Activated CD4-positive, alpha-beta T cell treated with anti-CD3 and anti-CD28 coated beads for 36 hours (primary cell): ENCODE measurements at places on chromosomes 3 and 15. TPM values are rescaled to one million over a fixed set of nuclear protein-coding genes. Genes with fewer than 3 reads are reported as not detected.
A peak's percentile ranks its signal among the peaks of the same experiment; 100 is the strongest.

DNA sequence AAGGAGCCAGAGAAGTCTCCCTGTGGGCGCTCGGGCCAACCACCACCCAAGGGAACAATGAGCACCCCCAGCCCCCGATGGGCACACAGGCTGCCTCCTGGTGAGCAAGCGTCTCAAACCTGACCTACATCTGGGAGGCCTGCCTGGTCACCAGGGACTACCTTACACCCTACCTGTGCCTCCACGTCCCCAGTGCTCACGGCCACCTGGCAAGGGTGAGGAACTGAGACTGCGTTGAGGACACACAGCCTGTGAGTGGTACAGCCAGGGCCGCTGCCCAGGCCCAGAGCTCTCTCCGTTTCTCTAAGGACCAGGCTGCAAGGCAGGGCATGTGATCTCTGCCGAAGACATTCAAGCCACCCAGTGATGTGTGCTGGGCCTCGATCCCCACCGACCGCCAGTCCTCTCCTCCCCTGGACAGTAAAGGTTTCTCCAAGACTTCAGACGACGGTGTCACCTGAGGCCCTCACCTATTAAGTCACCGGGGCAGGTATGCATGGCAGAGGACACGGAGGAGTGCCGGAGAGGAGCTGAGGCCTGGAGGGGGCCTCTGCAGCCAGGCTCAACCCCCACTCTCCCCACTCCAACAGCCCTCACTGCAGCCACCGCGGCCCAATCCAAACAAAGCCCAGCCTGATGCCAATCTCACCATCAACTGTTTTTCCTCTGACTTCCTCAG is 2.8 kb downstream of the GOLGA8A start:
- no peak for DNase-seq
- no peaks in the 10 kb centered on the region for H3K27me3 ChIP-seq
- H3K36me3 ChIP-seq = peaks cover 56% of the 10 kb centered on the region
- H3K4me1 ChIP-seq = peaks cover 21% of the 10 kb centered on the region

GRCh38 chr3:173676094-173676493 is 278.6 kb downstream of the NLGN1 start:
- no peak overlapping the region for H3K27ac ChIP-seq
- no peak overlapping the region for H3K4me3 ChIP-seq
- H3K27me3 ChIP-seq = no peaks in the 10 kb centered on the region

DNA sequence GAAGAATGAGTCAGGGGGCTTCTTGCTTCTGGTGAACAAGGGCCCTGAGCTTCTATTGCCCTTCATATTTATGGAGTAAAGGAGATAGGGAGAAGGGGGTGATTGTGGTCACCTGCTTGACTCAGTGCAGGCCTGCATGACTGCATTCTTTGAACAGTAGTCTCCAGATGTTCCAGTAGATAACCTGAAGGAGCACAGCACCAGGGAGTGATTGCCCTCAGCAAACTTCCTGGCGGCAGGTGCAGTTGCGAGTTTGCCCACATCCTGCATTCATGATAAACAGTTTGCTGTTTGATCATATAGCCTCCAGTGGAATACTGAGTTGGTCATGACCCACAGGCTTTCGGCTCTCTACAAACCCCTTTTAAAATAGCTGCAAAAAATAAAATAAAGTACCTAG is 1632.7 kb downstream of the OTOL1 start:
- no peak overlapping the region for H3K4me3 ChIP-seq
- H3K27ac ChIP-seq = no peak overlapping the region
- no peaks in the 10 kb centered on the region for H3K36me3 ChIP-seq
- H3K4me1 ChIP-seq = no peaks in the 10 kb centered on the region
- H3K27me3 ChIP-seq = no peaks in the 10 kb centered on the region

DNA sequence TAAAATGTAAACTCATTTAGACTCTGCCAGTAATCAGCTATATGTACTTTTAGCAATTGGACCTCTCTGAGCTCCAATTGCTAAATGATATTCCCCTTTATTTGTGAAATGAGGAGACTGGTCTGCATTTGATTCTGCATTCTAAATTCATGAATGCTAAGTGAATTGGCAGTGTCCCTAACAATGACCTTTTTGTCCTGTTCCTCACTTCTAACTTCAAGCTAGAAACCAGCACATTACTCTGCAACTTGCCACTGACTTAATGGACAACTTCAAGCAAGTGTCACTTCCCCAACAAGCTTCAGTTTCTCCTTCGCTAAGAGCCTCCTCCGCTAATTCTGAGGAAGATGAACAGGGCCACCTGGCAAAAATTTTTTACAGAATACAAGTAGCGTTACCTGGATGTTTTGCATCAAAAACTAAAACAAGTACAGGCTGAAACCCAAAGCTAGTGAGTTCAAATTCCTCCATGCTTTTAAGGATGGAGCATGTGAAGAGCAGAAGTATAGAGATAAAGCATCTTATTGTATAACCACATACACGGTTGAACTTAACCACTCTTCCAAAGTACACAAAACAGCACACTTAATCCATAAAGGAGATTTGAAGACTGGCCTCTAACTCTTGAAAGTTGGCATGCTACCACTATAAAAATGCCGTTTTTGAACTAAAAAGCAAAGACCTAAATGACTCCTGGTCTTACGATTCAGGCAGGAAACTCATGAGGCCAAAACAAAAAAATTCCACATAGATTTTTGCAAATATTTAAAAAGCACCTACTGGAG is 207.6 kb downstream of the MAGI1 start:
- no peaks in the 10 kb centered on the region for H3K27me3 ChIP-seq
- DNase-seq = no peak
- H3K4me3 ChIP-seq = no peak overlapping the region
- H3K27ac ChIP-seq = no peak overlapping the region
- no peaks in the 10 kb centered on the region for H3K36me3 ChIP-seq
- no peaks in the 10 kb centered on the region for H3K4me1 ChIP-seq

- peak overlapping the region; percentile 99 for H3K27ac ChIP-seq
- H3K36me3 ChIP-seq = peaks cover 39% of the 10 kb centered on the region
- peak overlapping the region; percentile 92 for H3K4me3 ChIP-seq
- peaks cover 52% of the 10 kb centered on the region for H3K4me1 ChIP-seq
Observed at GRCh38 chr15:79970181-79970580, 815 bp downstream of the BCL2A1 start.

- H3K4me3 ChIP-seq = peak overlapping the region; percentile 89
- H3K27ac ChIP-seq = peak overlapping the region; percentile 87
- no peaks in the 10 kb centered on the region for H3K27me3 ChIP-seq
- peaks cover 45% of the 10 kb centered on the region for H3K4me1 ChIP-seq
Observed at GRCh38 chr3:197750858-197751737, 1.4 kb downstream of the FYTTD1 start.

DNA sequence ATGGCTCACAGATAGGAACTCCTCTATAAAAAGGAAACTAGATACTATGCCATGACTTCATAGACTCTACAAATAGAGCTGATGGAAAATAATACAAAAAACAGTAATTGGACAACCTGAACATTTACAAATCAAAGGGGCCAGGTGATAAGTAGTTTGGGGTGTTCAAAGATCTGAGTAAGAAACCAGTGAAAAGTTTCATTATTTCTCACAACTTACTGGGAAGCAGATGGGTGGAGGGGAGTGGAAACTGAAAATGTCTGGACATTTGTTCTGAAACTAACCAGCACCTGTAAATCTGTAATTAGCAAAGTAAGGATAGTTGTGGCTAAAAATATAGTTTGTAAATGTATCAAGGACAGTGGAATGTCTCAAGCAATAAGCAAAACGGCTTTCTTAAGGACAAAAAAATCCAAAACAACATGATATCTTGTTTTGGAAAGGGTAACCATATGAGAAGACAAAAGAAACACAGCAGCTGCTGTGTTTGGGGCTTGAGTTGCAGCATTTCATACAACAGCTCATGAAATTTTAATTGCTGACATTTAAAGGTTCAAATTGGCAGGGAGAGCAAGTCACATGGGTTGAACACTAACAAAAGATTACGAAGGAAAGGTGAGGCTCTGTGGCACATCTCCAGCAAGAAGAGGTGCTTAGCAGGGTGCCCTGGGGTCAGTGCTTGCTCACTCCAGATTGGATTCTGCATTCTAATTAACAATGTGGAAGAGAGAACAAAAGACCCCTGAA is 26.8 kb upstream of the THBS1 start:
- no peak for DNase-seq
- H3K4me1 ChIP-seq = no peaks in the 10 kb centered on the region
- no peaks in the 10 kb centered on the region for H3K36me3 ChIP-seq
- H3K4me3 ChIP-seq = no peak overlapping the region
- H3K27ac ChIP-seq = no peak overlapping the region
- peaks cover 6% of the 10 kb centered on the region for H3K27me3 ChIP-seq

DNA sequence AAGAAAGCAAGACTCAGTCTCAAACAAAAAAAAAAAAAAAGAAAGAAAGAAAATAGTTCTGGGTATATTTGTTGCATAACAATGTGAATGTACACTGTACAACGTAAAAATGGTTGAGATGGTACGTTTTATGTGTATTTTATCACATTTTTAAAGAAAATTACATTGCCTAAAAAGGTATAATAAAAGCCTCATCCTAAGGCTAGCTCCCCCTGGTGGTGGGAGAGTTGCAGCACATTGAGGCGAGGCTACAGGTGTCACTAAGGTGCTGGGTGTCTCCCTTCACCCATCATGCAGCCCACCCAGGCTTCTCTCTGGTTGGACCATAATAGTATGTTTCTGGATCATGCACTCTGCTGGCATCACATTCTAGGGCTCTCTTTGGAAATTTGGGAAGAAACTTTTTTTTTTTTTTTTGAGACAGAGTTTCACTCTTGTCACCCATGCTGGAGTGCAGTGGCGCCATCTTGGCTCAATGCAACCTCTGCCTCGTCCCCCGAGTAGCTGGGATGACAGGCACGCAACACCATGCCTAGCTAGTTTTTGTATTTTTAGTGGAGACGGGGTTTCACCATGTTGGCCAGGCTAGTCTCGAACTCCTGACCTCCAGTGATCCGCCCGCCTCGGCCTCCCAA is 12.4 kb upstream of the RAB11A start:
- no peak overlapping the region for H3K4me3 ChIP-seq
- DNase-seq = peak; percentile 90
- H3K4me1 ChIP-seq = peaks cover 14% of the 10 kb centered on the region
- no peak overlapping the region for H3K27ac ChIP-seq
- H3K36me3 ChIP-seq = no peaks in the 10 kb centered on the region
- no peaks in the 10 kb centered on the region for H3K27me3 ChIP-seq

GOLIM4 gene
- 3.2 TPM for total RNA-seq

GRCh38 chr3:140056047-140056446 is 121.1 kb downstream of the CLSTN2 start:
- H3K36me3 ChIP-seq = no peaks in the 10 kb centered on the region
- H3K27me3 ChIP-seq = peaks cover 6% of the 10 kb centered on the region
- H3K4me1 ChIP-seq = no peaks in the 10 kb centered on the region

- no peaks in the 10 kb centered on the region for H3K27me3 ChIP-seq
- H3K36me3 ChIP-seq = peaks cover 20% of the 10 kb centered on the region
- DNase-seq = no peak
- H3K27ac ChIP-seq = no peak overlapping the region
- peaks cover 6% of the 10 kb centered on the region for H3K4me1 ChIP-seq
- no peak overlapping the region for H3K4me3 ChIP-seq
Observed at GRCh38 chr15:100118546-100118945, 223.2 kb downstream of the ADAMTS17 start.

CYP8B1 gene
- not detected for total RNA-seq

- peaks cover 60% of the 10 kb centered on the region for H3K27me3 ChIP-seq
- H3K27ac ChIP-seq = no peak overlapping the region
- DNase-seq = peak; percentile 71
- no peaks in the 10 kb centered on the region for H3K36me3 ChIP-seq
- H3K4me1 ChIP-seq = peaks cover 15% of the 10 kb centered on the region
Observed at GRCh38 chr15:91099616-91099994, 452 bp upstream of the SV2B start.

- no peaks in the 10 kb centered on the region for H3K4me1 ChIP-seq
- no peak overlapping the region for H3K4me3 ChIP-seq
- H3K27ac ChIP-seq = no peak overlapping the region
- H3K36me3 ChIP-seq = no peaks in the 10 kb centered on the region
- no peak for DNase-seq
Observed at GRCh38 chr15:77836121-77836692, 203.5 kb upstream of the LINGO1 start.
